ENCODE measurements at places on chromosomes 3 and 15.

GRCh38 chr15:36422631-36423030 is 156.8 kb upstream of the CDIN1 start:
- DNase-seq, result no peak

DNA sequence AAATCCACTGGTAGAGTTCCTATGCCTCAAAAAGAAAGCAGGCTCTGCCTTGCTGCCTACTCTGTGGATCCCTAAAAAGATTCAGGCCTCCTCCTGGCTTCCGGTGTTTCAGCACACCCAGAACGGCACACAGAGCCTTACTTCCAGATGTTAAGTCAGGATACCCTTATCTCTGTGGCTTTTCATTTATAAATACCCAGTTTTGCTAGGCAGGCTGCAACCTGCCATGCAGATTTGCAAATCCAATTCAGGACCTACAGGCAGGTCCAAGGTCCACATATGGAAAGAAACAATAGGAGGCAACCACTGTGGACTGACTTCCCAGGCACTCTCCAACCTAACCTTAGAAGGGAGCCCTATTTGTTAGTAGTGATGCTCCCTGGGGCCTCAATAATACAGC is 30.7 kb downstream of the EFL1 start:
- DNase-seq, result peak; percentile 45

DNA sequence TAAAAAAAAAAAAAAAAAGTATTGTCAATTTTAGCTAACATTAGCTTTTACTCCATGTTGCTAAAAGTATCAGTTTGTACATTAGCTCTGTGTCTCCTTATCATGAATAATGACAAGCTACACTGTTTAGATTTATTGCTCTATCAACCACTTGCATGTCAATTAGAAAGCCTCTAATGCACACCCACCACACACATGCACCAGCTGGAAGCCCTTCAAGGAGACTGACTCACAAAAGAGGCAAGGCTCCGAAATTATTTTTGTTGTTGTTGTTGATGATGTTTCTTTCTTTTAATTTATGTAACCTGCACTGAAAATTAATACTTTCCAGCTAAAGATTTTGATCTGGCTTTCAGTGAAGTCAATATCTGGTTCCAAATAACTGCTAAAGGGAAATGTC is 71.5 kb downstream of the ETFA start:
- DNase-seq, result no peak

DNA sequence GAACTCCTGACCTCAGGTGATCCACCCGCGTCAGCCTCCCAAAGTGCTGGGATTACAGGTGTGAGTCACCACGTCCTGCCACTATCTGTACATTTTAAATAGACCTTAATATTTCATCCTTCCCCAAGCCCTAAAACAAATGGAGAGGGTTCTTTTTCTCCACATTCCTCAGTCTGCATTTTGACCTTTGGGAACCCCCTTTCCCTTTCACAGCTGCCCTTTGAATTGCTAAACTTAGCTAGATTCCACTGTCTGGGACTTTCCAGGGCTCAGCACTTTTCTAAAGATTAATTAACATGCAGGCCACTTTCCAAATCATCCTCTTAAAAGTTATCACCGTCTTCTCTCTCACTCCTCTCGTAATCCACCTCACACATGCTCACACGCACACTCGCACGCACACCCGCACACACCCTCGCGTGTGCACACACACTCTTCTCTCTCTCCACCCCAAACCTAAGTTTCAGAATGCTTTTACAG is 124.2 kb downstream of the TMCO5A start:
- DNase-seq, result no peak

- DNase-seq, result no peak
Measured at GRCh38 chr15:82393671-82394070, 35.9 kb upstream of the GOLGA6L9 start.

DNA sequence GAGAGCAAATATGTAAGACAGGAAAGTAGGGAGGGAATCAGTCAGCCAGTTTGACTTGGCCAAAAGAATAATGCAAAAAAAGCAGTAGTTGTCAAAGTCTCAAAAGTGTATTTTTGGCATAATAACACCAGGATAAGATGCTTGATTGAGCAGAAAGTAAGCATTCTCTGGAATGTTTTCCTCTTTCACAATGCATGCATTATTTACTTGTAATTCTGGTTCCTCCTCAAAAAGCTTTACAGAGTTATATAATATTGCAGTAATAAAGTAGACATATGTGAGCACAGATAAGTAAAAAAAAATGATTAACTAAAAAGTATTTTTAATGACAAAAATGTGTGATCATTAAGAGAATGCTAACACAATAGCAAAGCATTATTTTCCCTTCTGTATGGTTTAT is 285.9 kb upstream of the BCHE start:
- DNase-seq, result no peak

DNA sequence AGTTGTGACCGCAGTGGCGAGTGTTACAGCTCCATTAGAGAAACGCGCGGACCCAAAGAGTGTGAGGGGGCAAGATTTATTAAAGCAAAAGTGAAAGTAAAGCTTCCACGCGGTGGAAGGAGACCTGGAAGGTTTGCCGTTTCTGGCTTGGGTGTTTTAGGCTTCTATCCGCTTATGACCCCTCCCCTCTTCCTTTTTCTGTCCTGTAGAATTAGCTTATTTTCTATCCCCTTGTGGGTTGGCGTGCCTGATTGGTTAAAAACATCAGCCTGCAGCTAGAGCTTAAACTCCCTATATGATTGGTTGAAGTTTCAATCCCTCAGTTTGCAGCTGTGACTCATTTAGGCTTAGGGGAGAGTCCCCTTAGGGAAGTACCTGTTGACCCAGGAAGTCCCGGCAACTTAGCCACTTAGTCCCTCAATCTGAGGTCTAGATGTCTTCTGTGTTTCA is 39.6 kb downstream of the C3orf38 start:
- no peak for DNase-seq

GRCh38 chr15:88256279-88257230 is at the start of gene NTRK3:
NTRK3 (minus strand) TSS chr15:88256739; CDS start chr15:88256153, 586 bp downstream.
- no peak for DNase-seq

DNA sequence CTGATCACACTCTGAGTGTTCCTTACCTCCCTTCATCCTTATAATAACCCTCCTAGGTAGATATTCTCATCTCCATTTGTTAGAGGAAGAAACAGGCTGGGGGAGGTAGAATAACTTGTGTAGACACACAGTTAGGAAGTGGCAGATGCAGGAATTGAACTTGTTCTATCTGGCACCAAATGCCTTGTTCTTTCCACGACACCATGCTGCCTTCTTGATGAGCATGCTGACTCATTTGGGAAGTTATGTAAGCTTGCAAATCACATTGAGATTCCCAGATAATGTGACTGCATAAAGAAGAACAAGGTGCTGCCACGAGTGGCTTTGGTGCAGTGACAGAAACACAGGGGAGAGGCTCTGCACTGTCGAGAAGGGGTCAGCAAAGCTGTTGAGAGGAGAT is 27.5 kb upstream of the NDUFB4 start:
- no peak for DNase-seq

- DNase-seq, result no peak
Measured at GRCh38 chr15:71116942-71117341, 1.7 kb downstream of the THSD4 start.

DNA sequence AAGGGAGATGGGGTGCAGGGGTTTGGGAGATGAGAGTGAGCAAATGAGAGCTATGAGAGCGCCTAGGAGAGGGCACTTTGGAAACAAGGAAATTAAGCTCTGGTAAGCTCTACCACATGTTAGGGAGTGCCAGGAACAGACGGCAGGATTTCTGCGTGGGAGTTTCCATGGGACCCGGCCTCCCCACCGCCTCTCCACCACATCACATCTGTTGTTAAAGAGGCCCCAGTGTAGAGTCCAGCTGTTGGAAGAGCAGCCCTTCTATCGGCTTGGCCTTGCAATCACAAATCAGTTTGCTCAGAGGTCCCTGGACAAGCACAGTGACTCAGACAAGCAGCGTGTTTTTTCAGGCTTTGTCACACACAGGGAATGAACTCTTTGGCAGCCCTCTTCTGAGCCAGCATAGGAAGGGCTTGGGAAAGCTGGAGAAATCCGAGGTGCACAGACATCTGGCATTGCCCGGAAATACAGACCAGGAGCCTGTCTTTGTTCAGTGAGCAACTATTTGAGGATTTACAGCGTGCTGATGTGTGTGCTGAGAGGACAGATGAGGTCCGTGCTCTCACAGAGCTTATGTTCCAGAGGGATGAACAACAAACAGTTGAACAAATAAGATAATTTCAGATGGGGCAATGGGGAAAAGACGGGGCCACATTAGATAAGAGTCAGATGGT is 370.6 kb upstream of the PROK2 start:
- no peak for DNase-seq

GRCh38 chr15:90959894-90960293 is 5.2 kb downstream of the RCCD1 start:
- DNase-seq, result no peak

DNA sequence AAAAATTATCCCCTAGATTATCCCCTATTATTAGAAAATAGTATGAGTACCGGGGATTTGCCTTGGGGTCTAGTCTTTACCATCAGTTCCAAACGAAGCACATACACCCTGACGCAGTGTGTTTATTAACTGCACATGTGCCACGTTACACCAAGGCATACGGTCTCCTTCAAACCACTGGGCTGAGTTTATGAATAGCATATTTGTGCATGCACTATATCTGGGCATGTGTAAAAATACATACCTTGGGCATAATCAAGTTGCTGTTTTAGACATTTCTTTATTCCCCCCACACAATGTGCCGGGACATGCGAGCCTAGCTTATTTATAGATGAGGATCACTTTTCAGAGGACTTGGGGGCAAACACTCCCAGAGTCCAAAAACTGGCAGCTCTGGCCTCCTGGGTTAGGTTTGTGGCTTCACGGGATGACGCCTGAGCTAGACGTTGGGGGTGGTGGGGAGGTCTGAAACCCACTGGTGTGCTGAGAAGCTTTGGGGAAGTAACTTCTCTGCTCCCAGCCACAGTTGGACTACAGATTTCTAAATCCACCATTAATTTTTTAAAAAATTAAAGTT is 16.2 kb downstream of the IGDCC4 start:
- no peak for DNase-seq

GRCh38 chr15:74977599-74977998 is 17.8 kb upstream of the SCAMP5 start:
- DNase-seq, result no peak

GRCh38 chr3:157333551-157333991 is 103.1 kb upstream of the PTX3 start:
- no peak for DNase-seq

DNA sequence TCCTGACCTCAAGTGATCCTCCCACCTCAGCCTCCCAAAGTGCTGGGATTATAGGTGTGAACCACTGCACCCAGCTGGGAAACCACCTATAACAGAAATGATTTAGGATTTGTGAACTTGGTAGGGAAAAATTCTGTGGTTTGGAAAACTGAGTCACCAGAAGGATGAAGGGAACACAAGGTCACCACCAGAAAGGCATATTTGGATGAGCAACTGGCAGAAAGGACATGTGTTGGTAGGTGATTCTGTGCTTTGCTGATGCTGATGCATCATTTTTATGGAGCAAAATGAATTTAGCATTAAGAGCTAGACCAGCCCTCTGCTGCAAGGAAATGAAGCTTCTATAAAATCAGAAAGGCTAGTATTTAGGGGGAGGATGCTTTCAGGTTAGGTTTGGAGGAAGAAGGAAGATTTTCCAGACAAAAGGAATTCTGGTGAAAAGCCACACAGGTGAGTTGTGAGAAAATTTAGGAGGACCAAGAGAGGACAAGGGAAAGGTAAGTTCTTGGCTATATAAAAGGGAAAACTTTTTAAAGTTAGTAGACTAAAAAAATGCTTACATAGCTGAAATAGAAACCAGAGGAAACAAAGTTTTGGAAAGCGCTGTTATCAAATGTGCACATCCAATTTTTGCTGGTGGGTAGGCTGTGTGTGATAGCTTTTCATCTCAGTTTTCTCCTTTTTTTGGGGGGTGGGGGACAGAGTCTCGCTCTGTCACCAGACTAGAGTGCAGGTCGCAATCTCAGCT is 3.6 kb downstream of the PXK start:
- no peak for DNase-seq

GRCh38 chr3:128197855-128198254 is 44.6 kb downstream of the EEFSEC start:
- DNase-seq, result no peak

DNA sequence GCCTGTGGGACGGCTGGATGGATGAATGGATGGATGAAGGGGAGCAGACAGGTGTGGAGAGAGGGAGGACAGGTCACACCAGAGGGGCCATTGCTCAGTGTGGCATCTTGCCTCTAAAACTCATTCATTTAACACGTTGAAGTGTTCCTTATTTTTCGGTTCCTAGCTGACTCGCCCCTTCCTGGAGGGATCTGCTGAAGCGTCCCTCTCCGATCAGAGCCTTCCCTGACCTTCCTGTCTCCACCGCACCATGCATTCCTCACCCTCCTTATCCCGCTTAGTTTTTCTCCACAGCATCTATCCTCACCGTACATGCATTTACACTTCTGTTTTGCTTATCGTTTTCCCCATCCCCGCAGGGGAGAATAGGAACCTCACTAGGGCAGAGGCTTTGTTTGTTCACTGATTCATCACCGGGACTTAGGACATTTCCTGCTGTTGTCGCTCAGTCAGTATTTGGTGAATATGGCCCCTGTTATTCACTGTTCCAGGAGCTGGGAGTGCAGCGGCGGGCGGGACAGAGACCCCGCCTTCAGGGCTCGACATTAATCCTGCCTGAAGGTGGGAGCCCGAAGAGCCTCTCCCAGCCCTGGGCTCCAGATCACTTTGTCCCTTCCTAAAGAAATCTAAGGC is 32.0 kb downstream of the FOXL2 start:
- DNase-seq, result peak; percentile 90

- DNase-seq, result no peak
Measured at GRCh38 chr15:50431204-50431603, 7.0 kb downstream of the USP8 start.

GRCh38 chr15:63146684-63147083 is 10.6 kb downstream of the RPS27L start:
- no peak for DNase-seq

DNA sequence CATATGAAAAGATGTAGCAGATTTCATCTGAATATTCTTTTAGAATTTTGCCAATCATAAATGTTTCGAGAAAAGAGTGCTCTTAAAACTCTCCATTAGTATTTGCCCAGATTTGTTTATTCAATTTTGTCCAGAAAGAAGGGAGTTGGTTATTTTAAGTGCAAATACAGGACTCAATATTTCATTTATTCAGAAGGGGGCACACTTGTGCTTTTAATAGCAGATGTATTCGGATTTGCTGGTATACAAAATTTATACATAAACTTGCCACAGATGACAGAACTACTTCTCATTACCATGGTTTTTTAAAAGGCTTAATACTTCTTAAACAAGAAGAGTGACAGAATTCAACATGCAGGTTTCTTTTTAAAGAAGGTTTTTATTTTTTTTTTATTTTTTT is 69.8 kb upstream of the GRM7 start:
- no peak for DNase-seq

- DNase-seq, result no peak
Measured at GRCh38 chr3:105700575-105700974, 168.2 kb downstream of the CBLB start.

GRCh38 chr3:13420045-13420830 is at the start of gene NUP210:
NUP210 (minus strand) TSS chr3:13420322; CDS start chr3:13420226, 96 bp downstream.
- DNase-seq, result peak; percentile 73

GRCh38 chr15:81274931-81275707 is 48.8 kb downstream of the STARD5 start:
- DNase-seq, result peak; percentile 56
